ENCODE measurements at places on chromosomes 4 and X.

GRCh38 chr4:48139691-48140090 is 5.6 kb upstream of the TXK start:
- DNase-seq: peak; percentile 10

DNA sequence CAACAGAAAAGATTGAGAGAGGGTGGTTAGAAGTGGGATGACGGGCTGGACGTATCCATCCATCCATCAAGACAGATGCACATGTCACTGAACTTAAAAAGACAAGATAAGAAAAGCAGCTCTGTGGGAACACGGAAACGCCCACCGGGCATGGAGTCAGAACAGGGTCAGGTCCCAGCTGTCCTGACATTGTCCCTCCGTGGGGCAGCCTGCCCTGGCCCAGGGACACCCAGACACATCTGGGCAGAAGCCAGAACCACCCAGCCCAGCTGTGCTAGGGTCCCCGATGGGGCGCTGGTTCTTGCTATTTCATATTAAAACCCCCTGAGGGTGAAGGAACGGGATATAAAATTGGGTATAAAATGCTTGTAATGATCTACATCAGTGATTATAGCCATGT is 88.5 kb downstream of the PPP2R2C start:
- DNase-seq: no peak

DNA sequence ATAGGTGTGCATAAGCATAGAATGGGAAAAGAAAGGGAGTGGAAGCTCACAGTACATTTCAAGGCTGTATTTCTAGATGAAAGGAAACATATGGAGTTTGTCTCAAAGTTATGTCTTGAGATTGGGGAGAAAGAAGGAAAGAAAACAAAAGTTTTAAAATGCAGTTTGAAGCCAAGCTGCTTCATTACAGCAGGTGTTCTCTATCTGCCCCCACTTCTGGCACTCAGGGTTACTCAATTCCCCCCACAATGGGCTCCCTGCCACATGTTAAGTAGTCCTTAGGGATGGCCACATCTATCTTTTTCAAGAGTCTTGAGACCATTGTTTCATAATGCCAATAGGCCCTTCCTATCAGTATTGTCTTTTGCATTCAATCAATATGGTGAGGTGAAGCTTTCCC is 367.4 kb upstream of the ANXA10 start:
- DNase-seq: no peak

DNA sequence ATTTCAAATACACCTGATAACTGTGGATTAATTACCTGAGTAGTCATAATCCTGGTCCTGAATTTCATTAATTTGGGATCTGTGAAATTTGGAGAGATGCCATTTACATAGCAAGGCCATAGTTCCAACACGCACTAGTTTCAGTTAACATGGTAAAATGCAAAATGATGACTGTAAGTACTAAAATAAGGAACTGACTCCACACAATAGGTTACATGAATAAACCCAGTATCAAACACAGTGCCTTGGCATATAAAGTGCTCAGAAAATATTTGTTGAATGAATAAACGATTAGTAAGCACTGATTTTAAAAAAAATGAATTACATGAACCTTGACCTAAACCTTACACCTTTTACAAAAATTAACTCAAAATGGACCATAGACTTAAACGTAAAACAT is 9.0 kb downstream of the FBXO8 start:
- DNase-seq: no peak

DNA sequence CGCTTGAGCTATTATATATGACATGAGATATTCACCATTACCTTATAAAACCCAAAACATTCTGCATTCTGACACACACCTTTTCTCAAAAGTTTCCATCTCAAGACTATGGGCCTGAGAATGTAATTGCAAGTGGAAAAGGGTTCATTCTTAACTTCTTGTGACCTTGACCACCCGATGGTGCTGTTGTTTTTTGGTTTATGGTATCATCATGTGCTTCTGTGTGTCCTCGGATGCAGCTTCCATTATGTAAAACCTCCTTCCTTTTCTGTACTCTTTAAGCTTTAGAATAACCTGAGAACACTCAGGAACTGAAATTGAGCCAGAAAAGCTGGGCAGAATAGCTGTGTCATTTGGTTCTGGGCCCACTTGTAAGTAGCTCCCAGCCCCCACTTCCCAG is 16.2 kb upstream of the PUDP start:
- no peak for DNase-seq

GRCh38 chr4:102736636-102737549 is 23.9 kb downstream of the MANBA start:
- no peak for DNase-seq

- no peak for DNase-seq
Observed at GRCh38 chr4:17552427-17552826, 24.6 kb upstream of the LAP3 start.

DNA sequence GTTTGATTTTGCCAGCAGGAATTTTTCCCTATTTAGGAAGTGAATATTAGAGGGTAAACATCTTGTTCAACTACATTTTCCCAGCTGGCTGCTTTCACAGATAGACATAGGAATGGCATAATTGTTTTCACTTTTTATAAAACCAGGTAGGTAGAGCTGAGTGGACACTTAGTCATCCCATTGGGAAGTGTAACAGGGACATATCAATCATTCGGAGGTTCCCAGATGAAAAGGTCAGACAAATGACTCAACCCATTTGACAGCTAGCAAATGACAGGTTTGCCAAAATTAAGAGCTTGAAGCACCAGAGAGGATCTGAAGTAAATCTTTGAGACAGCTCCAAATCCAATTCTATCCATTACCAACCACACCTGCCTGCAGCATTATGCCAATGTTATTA is 205.3 kb downstream of the SLC39A8 start:
- DNase-seq: peak; percentile 39

GRCh38 chr4:94486372-94486801 is 34.6 kb downstream of the PDLIM5 start:
- peak; percentile 68 for DNase-seq

DNA sequence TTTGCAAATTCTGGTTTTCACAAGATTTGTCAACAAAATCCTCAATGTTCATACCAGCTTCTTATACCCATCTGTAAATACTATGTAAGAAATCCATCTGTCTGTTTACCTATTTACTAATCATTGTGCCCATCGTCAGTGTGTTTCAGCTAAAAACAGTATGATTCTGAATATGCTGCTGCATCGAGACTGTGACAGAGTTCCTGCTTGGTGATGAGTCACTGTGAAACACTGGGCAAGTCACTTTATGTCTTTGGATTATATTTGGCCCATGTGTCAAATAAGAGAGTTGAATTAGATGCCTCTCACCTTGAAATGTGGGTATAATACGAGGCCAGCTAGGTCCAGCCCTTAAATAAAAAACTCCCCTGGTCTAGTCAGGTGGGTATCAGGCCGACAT is 79.3 kb downstream of the CBLL2 start:
- DNase-seq: no peak

GRCh38 chr4:160184884-160185283 is 1082.0 kb downstream of the RAPGEF2 start:
- DNase-seq: no peak

- DNase-seq: no peak
Observed at GRCh38 chrX:5775846-5776430, 452.7 kb downstream of the NLGN4X start.

DNA sequence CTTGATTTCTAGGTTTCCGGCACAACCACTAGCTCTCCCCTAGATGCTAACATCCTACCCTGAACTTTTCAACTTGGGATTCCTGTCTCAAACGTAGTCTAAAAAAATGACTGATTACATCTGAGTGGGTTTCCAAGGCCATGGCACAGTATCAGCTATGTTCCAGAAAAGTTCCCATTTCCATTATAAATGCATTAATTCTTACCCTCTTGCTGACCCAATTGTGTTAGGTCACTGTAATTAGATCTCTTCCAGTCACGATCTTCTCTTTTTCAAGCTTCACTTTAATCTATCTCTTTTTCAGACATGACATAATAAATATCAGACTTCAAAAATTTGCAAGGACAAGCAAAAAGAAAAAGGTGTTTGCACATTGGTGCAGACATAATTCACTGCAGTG is 50.6 kb upstream of the PDE5A start:
- no peak for DNase-seq
